ENCODE measurements at places on chromosomes 7 and 10.

DNA sequence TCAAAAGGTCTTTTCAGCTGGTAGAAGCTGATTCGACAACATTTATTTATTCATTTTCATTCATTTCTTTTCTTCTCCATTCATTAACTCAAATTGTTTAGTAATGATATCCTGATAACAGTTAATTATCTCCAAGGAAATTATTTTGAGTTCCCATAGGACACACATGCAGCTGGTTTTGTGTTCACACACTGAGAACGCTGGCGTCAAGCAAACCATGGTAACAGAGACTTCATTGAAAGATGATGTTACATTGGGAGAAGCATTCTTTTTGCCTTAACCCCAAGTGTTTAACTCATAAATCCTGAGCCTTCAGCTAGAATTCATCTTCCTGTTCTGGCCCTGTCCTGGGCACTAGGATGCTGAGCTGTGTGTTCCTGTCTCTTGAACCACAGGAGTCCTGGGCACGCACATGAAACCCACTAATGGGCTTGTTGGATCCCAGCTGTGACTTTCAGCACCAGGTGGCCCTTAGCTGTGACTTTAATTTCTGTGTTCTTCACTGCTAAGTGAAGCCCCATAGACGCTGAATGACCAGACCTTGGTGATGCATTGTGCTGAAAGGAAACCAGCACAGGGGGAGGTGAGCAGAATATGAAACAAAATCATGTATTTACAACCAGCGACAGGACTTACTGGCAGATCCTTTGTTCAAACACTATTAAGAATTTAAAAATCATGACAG, 121.5 kb upstream of the PRSS58 start:
- no peak for DNase-seq

GRCh38 chr7:77235276-77235675, 35.7 kb upstream of the FGL2 start:
- no peak for DNase-seq

DNA sequence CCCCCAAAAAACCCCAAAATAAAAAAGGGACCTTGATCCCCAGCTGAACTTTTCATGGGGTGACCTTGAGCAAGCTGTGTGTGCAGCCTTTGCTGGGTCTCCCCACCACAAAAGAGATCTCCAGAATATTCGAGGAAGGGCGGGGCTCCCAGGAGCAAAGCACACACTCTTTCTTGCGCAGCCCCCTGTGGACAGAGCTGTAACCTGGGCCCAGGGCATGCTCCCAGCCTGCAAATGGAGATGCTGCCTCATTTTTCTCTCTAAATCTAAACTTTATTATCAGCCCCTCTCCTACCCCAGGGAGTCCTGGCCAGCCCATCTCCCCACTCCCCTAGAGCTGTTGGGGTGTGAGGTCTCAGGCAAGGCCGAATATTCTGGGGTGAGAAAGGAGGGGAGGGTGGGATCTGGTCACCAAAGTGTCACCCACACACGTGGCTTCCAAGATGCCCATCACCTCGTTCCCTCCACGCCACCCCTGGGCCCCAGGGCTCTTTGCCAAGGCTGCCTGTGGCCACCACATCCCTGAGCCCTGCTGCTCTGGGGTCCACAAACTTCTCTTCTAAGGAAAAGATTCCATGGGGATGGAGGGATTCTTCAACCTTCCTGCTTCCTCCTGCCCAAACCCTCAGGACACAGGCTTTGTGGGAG, 1.7 kb upstream of the CALML3 start:
- no peak for DNase-seq

DNA sequence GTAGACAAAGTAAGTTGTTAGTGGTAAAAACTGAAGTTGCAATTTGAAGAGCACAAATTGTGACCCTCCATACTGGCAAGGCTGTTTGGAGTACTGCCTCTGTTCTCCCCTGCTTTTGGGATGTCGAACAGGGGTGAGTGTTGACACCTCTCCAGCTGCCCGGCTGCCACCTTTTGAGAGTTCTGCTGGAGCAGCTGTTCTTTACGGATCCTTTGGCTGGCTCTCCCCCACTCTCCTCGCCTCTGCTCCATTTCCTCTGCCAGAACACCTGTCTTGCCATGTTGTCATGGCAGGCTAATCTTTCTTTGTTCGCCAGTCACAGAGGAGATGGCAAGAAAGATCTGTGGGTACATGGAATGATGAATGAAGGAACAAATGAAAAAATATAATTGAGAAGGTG, 34.9 kb downstream of the INSYN2A start:
- no peak for DNase-seq

- no peak for DNase-seq
Measured at GRCh38 chr7:146002431-146003078, 114.0 kb upstream of the CNTNAP2 start.

- no peak for DNase-seq
Measured at GRCh38 chr7:15723841-15724240, 37.4 kb upstream of the MEOX2 start.

- DNase-seq = no peak
Measured at GRCh38 chr7:7695111-7695817, 23.1 kb downstream of the RPA3 start.

DNA sequence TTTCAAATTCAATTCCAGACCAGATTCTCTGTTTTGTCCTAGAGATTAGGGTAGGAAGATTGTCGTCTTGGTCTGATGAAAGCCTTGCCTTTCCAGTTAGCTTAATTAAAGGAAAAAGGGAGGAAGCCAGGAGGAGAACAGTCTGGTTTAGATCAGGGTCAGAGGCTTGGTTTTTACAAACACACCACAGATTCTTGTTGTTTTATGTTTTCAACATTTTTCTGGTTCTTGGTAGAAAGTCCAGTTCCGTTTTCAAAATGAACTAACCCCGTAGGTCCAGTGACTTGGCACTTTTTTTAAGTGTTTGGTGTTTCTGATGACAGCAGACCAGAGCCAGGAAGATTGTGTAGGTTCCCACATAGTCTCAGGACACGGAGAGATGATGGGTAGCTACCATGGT, 167.1 kb upstream of the INHBA start:
- no peak for DNase-seq

GRCh38 chr10:55374060-55374459, 573.0 kb upstream of the PCDH15 start:
- no peak for DNase-seq

DNA sequence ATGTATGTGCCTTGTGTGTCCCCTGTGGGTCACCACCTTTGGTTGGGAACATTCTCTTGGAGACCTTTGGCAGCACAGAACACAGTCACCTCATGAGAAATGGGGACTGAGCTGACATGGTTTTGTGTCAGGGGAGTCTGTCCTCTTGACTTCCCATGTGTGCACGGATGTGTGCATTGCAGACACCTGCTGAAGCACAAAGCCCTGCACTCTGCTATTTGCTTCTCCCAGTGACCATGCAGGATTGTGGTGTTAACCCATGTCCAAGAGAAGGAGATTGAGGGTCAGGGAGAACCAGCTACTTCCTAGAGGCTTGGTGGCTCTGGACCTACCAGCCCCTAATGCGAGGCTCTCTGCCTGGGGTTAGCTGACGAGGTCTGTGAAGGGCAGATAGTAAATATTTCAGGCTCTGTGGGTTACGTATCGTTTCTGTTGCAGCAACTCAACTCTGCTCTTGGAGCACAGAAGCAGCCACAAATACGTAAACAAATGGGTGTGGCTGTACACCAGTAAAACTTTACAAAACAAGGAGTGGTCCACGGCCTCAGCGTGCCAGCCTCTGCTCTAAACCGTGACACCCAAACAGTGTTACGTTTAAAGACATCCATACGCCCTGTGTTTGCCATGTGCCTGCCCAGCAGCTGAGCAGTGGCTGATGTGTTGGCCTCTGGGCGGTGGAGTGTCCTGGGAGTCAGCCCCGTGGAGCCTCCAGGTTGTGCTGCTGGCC, 51.7 kb downstream of the ADCY1 start:
- DNase-seq = no peak

DNA sequence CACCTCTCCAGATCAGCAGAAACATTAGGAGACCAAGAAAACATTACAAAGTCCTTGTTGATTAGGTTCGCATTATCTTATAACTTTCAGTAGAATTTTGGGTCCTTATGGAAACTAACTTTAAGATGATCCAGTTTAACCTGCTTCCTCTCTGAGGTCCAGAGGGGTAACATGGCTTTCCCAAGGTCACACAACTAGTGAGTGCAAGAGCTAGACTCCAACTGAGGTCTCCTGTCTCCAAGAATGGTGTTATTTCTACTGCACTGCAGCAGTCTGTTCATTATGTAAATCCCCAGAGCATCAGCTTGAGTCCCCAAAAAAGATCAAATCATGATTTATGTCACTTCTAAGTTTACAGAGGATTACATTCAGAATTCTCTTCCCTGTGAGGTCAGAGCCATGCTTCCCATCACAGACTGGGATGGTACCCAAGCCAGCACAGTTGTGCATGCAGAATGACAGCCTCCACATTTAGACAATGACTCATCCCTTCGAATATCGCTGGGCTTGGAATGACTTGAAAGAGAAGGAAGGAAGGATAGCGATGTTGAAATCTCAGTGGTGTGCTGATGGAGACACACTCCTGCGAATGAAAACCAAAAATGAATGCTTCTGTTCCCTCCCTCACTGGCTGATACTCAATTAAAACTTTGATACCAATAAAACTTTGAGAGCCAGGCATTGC, 163.1 kb upstream of the PLXNA4 start:
- DNase-seq = no peak

DNA sequence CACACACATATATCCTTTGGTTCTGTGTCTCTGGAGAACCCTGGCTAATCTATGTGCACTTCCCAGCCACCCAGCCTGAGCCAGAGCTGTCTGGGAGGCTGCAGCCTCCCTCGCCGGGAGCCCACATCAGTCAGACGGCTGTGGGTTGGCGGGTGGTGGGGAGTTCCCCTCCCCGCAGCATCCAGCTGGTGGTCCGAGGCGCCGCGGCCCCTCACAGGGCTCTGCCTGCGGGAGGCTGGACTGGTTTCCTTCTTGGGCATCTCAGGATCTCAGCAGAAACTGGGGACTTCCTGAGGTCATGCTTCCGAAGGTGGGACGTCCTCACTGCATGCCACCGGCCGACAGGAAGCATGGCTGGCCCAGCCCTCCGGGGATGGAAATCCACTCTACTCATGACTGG, 22.0 kb upstream of the PSMG3 start:
- no peak for DNase-seq

DNA sequence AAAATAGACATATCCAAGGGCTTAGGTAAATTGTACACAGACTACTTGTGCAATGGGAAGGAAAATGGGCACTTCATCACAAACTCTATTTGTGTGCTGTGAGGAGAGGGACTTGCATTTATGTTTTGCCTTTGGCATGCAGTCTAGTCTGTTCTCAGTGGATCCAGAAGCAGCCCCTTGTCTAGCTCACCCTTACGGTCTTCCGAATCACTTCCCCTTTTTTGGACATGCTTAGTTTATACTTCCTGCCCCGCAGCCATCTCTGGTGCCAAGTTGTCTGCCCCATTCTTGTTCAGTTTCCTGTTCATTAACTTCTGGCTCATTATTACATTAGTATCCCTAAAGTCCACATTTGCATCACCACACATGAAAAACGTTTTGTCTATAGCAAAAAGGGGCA, 161.6 kb downstream of the NRCAM start:
- no peak for DNase-seq

DNA sequence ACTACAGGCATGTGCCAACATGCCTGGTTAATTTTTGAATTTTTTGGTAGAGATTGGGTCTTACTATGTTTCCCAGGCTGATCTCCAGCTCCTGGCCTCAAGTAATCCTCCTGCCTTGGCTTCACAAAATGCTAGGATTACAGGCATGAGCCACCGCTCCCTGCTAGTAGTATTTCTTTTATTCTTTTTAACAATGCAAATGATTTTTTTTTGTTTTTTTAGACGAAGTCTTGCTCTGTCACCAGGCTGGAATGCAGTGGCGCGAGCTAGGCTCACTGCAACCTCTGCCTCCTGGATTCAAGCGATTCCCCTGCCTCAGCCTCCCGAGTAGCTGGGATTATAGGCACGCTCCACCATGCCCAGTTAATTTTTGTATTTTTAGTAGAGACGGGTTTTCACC, 58.1 kb downstream of the SVIL start:
- no peak for DNase-seq

- no peak for DNase-seq
Measured at GRCh38 chr10:11886851-11887250, 63.7 kb downstream of the PROSER2 start.

- DNase-seq = no peak
Measured at GRCh38 chr10:129097776-129098330, 369.2 kb upstream of the MGMT start.

GRCh38 chr7:8423057-8423456, 10.4 kb upstream of the NXPH1 start:
- DNase-seq = no peak

DNA sequence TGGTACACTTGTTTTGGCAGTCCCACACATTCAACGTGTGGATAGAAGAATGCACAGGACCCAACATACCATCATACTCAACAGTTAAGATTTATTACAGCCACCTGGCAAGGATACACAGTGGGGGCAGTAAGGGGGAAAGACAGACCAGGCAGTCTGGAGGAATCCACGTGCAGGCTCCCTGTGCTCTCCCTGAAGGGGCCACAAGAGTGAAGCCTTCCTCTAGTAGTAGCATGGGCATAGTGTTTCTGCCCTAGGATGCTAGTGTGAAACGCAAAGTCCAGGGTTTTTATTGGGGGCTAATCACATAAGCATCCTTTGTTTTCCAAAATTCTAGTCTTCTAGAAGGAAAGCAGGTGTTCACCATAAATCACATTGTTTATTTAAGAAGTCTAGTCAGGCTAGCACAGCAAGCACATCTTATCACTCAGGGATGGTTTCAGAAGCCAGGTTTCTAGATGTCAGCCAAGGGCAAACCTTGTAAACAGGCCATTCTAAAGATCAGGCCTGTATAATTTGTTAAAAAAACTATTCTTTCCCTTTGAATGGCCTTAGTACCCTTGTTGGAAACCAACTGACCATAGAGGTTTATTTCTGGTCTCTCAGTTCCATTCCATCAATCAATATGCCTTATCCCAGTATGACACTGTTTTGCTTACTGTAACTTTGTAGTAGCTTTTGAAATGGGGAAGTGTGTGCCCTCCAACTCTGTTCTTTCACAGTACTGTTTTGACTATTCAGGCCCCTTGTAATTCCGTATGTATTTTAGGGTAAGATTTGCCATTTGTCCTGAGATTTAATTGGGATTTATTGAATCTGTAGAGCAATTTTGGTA, 12.4 kb upstream of the TFAM start:
- DNase-seq = no peak

GRCh38 chr7:45974540-45975360, 53.7 kb upstream of the IGFBP3 start:
- DNase-seq = no peak

- no peak for DNase-seq
Measured at GRCh38 chr10:71623986-71624291, 95.6 kb downstream of the C10orf105 start.

DNA sequence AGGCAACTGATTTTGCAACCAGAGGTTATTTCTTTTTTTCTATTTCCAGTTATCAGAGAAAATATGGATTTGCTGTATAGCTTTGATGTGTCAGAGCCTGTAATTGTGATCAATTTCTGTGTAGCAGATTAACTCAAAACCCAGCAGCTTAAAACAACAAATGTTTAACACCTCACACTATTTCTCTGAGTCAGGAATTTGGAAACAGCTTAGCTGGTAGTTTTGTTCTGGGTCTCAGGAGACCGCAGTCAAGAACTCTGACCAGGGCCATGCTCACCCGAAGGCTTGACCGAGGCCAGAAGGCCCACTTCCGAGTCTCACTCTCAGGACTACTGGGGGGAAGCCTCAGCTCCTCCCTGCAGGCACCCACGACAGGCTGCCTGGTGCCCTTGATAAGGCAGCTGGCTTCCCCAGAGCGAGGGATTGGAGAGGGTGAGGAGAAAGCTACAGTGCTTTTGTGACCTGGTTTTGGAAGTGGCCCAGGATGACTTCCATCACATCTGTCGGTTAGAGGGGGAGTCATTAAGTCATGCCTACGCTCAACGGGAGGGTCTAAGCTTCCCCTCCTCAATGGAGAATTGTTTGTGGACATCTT, 105.7 kb upstream of the SHH start:
- no peak for DNase-seq

GRCh38 chr10:62433181-62433692, 59.1 kb downstream of the ZNF365 start:
- peak; percentile 53 for DNase-seq

All from activated T-cell treated with anti-CD3 and anti-CD28 coated beads, Interleukin-2, amount 50 U/mL, for 4 hours (primary cell).